ENCODE measurements at places on chromosomes 2 and 18.

DNA sequence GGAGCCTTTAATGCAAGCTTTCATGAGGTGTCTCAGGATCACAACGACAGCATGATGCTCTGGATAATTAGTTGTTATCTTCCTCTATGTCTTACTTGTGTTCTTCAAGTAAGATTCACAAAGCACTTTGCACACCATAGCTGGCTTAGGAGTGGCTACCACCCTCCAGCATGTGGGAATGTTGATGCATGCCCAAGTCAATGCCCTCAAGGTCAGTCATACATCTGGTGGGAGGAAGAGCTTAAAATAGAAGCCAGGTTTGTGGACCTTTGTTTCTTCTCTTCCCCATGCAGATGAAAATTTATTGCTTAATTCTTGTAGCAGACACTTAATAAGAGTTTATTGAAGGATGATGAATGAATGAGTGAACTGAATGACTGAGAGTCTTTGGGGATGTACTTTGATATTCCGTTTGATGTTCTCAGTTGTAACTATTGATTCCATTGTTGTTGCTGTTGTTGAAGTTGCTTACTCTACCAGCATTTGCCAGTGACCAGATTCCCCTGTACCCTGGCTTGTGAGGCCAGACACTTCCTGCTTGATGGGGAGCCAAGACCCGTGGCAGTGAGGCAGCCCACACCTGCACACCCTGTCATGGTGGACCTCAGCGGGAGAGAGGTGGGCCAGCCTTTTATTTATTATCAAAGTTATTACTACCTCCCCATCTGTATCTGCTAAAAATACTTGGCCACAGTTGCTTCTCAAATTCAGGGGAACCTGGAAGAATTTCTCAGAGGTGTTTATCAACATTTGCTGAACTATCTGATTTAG, 137.8 kb downstream of the LAMA3 start:
- no peak for DNase-seq

GRCh38 chr18:60875957-60876507, 457.2 kb upstream of the CDH20 start:
- no peak for DNase-seq

- DNase-seq, result no peak
These were observed 60.5 kb downstream of the STPG4 start for GRCh38 chr2:47094511-47095142.

DNA sequence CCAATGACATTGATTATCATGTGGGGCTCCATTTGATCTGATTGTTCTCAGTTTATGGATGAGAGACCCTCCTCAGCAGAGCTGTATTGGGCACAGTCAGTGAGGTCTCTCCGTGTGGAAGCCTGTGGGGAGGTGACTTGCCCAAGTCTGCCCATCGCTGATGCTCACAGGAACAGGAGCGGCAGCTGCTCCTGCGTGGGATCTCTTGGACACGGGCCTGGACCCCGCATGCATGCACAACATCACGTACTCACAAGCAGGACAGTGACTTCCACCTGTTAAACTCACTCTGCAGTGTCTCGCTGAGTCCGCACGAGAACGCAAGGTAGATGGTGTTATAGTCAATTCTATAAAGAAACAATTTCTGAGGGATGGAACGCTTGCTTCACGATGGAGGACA, 55.0 kb downstream of the KCNF1 start:
- no peak for DNase-seq

DNA sequence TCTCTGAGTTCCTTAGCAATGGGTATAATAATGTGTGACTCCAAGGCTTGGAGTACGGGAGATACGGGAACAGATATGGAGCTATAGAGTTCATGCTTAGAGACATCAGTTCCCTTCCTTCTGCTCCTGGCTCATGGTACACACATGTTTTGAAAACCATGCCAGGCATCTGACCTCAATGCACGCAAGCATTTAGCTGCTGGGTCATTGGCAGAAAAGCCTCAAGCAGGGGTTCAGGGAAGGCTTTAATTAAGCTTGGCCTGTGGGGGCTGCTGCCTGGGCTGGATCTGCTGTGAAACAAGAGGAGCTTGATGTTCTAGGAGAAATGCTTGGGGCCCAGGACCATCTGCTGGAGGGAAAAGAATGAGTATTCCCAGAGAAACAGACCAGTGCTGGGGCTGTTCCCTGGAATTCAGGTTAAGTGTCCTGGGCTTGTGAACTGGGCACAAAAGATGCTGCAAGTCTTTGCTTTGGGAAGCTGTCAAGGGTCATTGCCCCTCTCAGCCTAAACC, 3.2 kb downstream of the ALLC start:
- DNase-seq, result no peak

DNA sequence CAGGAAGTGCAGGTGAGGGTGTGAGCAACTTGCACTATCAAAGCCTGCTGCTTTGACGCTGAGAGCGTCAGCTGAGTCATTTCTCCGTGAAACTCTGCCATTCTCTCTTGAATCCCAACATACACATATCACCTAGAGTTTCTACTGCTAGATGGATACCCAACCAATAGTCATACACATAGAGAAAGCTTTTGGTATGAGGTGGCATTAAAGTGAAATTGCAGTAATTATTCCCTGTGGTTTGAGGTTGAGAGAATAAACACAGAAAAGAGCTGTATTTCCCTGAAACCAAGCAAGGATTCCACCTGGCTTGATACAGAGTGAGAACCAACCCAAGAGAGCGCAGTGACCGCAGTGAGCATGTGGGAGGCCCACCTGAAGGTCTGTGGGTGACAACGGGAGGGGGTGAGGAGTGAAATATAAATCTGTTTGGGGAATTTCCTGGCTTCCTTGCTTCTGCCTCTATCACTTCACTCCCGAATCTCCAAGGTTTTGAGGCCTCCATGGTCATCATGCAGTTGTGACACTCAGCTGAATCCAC, 28.8 kb upstream of the TMEM18 start:
- no peak for DNase-seq

DNA sequence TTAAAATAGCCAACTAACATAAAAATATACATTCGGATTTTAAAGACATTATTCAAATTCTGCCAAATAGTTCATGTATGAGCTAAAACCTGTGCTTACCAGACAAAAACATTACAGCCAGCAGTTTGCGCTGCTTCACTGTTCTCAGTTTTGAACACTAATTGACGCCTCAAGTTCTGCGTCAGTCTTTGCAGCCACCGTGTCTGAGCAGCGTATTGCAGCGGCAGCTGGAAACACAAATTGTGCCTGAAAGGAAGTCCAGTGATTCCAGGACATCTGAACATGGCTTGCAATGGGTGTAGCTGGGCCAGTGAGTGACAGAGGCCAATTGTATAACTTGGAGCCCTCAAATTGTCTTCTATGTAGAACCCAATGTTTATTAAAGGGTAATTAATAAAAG, 267.6 kb downstream of the TFCP2L1 start:
- no peak for DNase-seq

DNA sequence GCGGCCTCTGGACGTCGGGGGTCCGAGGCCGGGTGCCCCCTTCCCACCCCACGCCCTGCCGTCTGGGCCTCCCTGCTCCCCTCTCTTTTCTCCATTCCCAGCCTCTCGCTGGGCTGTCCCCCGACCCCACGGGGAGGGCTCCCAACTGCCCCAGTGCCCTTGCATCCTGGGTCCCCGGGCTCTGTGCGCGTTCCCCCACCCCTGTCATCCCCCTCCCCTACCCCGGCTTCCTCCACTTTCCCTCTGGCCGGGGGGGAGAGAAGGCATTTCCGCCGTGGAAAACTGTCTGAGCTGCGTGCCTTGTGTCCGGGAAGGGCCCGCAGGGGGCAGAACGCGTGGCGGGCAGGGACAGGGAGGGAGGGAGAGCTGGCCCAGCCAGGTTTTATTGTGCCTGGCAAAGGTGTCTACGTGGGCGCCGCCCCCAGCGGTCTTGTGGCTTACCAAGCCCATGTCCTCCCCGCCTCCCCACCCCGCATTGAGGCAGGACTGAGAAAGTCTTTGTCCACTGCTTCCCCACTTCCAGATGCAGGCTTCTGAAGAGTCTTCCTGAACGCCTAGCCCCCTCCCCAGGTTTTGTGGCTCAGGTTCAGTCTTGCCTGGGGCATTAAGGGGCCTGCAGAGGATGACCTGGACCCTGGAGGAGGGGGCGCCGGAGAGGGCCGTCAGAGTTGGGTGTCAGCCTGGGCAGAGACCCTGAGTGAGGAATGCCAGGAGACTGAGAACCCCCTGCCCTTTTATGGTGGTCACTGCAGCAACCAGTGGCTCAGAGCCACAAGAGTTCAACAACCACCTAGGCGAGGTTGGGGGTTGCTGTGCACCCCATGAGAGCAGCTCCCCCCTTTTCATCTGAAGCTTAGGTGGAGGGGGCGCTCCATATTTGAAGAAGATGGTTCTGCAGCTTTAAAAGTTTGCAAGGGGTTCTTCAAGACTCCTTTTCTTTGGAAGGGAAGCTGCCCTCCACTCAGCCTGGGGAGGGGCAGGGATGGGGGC, 1.3 kb downstream of the ITM2C start:
- no peak for DNase-seq

DNA sequence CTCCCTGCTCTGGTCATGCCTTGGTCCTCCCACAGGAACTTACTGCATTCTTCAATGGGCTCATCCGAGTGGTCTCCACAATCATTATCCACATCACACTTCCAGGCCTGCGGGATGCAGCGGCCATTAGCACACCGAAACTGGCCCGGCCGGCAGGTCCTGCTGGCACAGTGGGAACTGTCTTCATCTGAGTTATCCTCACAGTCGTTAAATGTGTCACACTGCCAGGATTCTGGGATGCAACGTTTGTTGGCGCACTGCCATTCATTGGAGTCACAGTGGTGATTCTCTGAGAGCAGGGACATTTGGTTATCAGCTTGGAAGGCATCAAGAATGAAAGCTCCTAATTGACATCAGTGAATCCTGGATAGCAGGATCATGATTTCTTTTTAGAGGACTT, 104.5 kb downstream of the DHRS9 start:
- no peak for DNase-seq

DNA sequence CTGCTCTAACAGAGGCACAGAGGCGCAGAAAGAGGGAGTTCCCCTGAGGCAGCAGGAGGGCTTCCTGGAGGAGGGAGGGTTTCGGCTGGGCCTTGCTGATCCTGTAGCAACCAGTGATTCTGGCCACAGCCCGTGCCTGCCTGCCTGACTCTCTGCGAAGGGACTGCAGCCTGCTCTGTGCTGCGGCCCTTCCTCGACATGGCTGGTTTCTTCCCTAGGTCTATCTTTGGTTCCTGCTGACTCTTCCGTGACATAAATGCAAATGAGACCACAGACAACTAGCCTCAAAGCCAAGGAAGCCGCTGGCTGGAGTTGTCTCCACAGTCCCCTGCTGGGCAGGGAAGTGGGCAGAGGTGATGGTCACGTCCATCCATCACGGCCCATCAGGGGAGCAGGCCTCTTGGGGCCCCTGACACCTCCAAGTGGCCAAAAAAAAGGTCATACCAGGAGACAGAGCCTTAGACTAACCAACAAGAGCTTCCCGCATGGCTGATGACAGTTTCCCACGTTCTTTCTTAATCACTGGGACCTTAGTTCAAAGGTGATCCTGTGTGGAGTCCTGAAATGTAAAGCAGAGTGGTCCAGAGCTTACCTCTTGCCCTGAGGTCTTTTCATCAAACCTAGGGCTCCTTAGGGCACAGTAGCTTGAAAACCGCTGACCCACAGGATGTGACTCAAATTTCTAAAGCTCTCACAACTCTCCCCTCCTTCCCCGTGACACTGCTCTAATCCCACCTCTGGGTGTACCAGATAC, 55.3 kb downstream of the HS1BP3 start:
- no peak for DNase-seq

DNA sequence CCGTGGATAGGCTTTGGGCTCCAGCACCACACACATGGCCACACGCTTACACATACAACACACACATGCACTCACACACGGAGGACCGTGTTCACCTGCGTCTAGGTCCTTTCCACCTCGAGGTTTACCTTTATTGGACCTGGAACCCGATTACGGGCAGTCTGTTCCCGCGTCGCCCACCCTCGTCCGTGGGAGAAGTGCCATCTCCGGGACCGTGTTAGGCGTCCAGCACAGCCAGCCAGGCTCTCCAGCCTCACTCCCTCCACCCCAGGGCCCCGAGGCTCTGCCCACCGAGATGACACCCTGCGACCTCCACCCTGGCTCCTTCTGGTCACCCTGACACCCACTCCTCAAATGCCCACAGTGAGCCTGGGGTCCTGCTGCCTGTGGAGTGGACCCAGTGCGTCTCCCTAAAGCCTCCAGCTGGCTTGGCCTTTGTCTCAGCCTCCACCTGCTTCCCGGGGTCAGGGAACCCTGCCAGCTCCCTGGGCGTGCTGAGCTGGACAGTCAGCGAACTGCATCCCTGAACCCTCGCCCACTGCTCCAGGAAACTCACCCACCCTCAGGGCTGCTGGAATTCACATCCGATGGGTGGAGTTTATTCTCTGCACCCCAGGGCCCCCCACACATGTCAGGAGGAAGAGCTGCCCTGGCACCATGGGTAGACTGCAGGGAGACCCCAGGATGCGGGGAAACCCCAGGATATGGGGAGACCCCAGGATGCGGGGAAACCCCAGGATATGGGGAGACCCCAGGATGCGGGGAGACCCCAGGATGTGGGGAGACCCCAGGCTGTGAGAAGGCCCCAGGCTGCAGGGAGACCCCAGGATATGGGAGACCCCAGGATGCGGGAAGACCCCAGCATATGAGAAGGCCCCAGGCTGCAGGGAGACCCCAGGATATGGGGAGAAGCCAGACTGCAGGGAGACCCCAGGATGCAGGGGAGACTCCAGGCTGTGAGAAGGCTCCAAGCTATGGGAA, 33.0 kb downstream of the ADI1 start:
- no peak for DNase-seq

GRCh38 chr2:207633686-207634085, 8.5 kb upstream of the METTL21A start:
- no peak for DNase-seq

DNA sequence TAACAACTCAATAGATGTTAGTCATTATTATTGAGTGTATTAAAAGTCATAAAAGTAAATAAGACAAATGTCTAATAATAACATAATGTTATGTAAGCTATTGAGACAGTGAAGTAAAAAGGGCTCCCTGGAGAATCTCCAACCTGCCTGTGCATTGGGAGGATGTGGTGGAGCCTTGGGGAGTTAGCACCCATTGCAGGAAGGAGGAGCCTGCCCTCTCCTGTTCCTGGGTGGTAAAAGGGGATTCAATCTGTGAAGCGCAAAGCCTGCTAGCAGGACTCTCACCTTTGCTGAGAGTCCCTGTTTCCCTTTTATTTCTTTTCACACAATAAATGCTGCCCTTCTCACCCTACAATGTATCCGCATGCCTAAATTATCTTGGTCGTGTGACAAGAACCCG, 206.1 kb downstream of the RAB3GAP1 start:
- no peak for DNase-seq

DNA sequence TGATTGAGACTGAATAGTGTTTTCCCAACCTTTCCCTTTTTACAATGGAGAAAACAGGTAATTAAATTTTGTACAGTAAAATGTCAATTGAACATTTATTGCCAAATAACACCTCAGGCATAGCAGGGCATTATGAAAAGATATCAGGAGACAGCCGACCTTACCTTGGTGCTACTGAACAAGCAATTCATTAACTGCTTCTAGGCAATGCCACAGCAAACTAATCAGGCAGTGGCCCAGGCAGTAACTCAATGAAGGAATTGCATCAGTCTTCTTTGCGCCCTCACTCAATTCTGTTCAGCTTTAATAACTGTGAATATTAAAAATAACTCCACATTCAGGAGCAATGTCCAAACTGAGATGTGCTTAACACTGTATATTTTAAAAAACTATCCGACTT, 6.1 kb downstream of the PLCL1 start:
- DNase-seq, result no peak

- DNase-seq, result no peak
These were observed 427.7 kb downstream of the METTL4 start for GRCh38 chr18:2143636-2144035.

All from T-helper 2 cell (primary cell).